ENCODE measurements at places on chromosomes 13 and 19.

DNA sequence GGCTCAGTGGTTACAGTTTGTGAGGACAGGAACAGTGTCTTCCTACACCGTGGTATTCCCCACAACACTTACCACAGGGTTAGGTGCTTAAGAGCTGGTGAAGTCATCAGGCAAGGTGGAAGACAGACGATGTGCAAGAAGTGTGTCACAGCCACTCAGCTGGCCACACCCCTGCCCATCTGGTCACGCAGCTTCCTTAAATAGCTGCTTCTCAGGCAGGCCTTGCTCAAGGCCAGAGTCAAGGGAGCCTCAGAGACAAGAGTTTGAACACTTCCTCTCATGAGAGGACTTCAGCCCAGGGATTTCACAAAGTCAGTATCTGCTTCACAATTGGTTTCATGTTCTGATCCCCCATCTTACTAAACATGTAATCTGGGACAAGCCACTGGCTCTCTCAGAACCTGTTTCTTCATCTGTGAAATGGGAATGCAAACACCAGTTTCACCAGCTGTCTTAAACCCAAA is 80.3 kb upstream of the FRY start:
- no peak for DNase-seq

DNA sequence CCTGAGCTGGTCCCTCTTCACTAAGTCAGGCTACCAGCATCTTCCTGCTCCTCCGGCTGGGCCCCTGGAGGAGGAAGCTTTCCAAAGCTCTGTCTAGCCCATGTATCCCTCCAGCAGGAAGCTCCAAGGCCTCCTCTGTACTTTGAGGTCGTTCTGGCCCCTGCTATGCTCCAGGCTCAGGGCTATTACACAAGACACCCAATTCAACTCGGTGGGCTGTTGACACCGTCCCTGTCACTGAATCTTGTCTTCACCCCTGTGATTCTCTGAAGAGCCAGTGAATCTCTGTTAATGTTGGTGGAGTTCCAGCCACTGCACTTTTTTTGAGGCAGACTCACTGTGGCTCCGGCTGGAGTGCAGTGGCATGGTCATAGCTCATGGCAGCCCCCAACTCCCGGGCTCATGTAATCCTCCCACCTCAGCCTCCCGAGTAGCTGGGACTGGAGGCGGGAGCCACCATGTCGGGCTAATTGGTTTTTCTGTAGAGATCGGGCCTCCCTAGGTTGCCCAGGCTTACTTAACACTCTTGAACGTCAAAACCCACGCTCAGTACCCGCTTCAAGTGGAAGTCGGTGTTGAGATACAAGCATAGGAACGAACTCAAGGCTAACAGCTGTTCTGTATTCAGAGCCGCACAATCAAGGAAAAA is 512 bp upstream of the REX1BD start:
- DNase-seq, result no peak

DNA sequence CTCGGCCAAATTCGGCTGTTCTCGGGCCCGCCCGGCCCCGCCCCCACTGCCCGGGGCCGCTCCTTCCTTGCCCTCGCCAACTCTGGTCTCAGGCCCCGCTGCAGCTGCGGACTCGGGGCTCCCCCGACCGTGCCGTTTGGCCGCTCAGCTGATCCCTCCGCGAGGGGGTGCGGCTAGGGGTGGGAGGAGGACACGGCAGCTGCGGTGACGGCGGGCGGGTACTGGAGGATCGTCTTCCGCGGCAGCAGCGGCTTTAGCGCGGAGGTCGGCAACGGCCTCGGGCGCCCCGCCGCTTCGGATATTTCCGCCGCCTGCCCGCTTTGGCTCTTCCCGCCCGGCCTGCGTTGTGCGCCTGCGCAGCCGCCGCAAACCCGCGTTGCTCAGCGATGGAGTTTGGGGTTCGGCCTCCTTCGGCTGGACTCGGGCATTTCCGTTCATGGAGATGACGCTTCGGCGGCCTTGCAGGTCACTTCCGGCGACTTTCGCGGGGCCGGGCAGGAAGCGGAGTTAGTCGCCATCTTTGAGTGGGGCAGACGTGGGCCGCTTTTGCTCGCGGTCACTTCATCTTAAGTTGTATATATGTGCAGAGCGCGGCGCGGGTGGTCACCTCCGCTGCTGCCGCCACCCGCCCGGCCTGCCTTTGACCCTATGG is 338 bp upstream of the UBE2M start:
- peak; percentile 99 for DNase-seq

- DNase-seq, result no peak
Observed at GRCh38 chr13:113458253-113459065, 5.2 kb upstream of the ADPRHL1 start.

Measured in stimulated activated CD8-positive, alpha-beta memory T cell treated with anti-CD3 and anti-CD28 coated beads, Interleukin-12 subunit alpha, Interleukin-12 subunit beta, amount 100 ng/mL, for 1 hour (primary cell).